ENCODE measurements at places on chromosomes 13 and 19.
A peak's percentile ranks its signal among the peaks of the same experiment; 100 is the strongest.

DNA sequence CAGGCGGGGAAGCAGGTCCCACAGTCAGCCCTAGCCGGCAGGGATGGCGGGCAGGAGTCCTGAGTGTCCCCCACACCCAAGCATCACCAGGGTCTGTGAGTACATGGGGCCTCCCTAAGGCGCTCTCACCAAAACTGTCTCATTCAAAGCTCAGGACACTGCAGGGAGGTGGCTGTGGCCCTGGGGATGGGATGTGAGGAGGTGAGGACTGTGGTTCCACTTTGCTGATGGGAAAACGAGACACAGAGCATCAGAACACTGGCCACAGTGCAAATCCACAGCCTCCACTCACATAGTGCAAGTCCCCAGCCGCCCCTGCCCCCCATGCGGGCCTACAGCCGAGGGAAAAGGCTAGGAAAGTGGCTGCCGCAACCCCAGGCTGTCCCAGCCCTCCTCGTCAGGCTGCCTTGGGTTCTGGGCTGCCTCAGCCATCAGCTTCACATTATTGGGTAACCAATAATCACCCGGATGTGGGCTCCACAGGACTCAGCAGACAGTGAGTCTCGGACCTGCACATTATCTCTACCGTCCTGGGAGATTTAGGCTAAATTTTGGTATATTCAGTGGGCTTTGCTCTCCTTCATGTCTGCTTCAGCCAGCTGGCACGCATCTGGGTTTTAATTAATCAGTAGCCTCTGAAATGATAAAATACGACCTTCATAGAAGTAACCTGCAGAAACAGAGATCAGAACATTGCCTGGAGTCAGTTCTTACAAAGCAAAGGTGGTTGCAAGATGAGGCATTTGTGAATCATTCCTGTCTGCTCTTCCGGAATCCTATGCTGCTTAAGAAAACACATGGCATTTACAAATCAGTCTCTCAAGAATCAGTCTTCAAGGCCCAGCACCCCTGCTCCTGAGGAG is 77.0 kb downstream of the SOX1 start:
- DNase-seq: no peak

DNA sequence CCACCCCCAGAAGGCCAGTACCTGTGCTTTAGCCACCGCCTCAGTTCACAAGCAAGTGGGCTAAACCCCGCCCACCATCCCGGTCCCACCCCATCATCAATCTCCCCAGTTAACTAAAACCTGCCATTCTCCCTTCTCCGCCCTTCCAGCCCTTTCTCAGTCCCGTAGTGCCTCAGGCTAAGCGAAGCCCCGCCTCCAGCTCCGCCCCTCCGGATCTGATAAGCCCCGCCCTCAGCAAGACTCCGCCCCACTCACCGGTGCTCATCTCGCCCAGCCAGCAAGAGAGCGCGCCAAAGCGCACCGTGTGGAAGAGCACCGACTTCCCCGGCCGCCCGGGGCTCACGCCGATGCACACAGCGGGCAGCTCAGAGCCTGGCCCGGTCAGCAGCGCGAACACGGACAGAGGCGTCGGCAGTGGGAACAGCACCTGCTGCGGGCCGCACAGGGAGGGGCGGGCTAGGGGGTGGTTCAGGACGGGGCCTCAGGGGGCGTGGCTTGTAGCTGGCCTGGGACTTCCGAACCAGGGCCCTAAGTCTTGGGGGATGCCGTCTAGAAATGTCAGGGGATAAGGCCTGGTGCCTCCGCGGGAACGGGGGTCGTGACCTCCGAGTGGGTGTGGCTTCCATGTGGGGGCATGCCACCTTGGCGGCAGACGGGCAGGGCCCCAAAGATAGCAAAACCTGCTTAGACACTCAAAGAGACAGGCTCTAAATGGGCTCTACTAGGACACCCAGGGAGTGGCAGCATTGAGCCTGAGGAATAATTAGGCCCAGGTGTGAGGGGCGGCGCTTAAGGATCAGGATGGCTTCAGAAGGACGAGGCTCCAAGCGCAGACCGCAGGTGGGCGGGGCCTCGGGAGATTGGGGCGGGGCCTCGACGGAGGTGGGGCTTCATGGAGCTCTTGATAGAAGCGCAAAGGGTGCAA is 21.4 kb downstream of the MAP4K1 start:
- no peak for DNase-seq

DNA sequence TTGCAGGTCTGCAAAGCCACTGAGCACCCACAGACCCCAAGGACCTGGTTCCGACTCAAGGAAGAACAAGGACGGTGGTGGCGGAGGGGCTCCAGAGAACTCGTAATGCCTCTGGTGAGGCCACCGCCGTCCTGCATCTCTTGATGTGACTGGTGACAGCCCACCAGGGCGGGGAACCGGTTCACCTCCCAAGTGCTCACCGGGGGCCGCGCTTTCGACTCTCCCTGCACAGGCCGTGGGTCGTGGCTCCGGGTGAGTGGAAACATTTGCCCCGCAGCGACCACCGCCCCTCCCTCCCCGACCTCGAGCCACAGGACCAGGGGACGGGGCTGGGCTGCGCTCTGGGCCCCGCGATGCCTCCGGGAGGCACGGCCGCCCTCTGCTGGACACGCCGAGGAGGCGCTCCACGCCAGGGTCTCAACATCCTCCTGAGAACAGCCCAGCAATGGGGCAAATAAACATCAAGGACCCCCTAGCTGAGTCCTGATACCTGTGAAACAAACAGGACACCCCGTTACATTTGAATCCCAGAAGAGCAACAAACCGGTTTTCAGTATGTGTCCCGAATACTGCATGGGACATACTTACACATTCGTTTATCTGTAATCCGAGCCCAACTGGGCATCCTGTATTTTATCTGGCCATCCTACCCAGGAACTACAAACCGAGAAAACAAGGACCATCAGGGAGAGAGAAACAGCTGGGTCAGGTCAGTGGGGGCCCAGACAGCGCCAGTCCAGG is 3.9 kb upstream of the PLPP2 start:
- peak; percentile 12 for DNase-seq

- DNase-seq: no peak
Measured at GRCh38 chr19:51271067-51271466, 20.2 kb downstream of the SIGLECL1 start.

- DNase-seq: no peak
Measured at GRCh38 chr13:51635137-51635878, 51.0 kb downstream of the WDFY2 start.

GRCh38 chr13:45715351-45715750 is 13.2 kb downstream of the CBY2 start:
- DNase-seq: no peak

Measured in IMR-90 (cell line).